Femur (tissue), 1 donor: ENCODE measurements at places on chromosomes 11 and 22.

GRCh38 chr11:114194702-114195101 lies 101.5 kb upstream of the NNMT start:
- DNase-seq = no peak

DNA sequence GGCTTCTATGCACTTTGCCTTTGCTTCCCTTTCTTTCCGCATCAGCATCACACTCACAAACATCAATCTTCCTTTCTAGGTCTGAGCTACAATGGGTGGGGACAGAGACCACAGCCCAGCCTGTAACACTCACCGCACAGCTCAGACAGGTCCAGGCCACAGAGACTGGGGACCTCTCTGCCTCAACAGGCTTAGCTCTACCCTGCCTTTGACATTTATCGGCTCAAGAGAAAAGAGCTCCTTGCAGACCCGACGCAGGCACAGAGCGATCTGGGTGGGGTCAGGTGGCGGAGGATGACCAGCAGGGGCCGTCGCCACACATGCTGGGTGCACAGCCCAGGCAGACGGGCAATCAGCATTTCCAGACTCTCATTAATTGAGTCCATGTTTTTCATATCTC lies 837.3 kb downstream of the TBC1D22A start:
- DNase-seq = no peak

GRCh38 chr22:37229012-37229804 lies 14.9 kb downstream of the RAC2 start:
- no peak for DNase-seq

DNA sequence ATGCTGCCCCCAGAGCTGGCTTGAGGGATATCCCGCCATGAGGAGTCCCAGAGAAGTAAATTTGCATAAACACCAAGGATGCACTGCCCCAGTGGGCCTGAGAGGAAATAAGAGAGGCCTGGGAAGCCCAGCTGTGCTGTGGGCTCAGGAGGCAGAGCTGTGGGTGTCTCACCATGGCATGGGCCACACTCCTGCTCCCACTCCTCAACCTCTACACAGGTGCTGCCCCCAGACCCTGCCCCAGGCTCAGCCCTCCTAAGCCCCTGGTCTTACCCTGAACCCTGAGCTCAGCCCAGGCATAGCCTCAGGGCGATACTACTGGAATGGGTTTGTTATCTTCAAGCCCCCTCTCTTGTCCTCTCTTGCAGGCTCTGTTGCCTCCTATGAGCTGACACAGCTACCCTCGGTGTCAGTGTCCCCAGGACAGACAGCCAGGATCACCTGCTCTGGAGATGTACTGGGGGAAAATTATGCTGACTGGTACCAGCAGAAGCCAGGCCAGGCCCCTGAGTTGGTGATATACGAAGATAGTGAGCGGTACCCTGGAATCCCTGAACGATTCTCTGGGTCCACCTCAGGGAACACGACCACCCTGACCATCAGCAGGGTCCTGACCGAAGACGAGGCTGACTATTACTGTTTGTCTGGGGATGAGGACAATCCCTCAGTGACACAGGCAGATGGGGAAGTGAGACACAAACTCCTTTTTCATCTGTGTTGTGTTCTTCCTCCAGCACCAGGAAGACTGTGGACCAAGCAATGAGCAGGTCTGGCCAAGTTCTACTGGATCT lies 59.9 kb downstream of the GGTLC2 start:
- no peak for DNase-seq

DNA sequence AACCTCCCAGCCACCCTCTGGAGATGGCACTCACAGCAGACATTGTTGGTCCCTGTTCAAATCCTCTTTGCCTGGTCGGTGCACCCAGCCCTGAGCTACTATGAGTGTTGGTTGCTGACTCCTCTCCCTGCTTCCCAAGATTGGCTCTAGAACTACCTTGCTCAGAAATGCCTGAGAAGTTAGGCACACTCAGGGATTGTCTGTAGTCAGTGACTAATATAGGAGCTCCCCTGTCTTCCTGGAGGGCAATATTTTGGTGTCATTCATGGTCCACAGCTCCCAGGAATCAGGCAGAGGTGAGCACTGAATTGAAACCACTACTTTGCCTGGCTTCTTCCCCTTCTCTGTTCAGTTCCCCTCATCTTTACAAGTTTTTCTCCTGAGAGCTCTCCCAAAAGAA lies 325.9 kb downstream of the MIAT start:
- no peak for DNase-seq

- DNase-seq = no peak
Measured at GRCh38 chr11:36565031-36565610, 2.7 kb upstream of the RAG1 start.

DNA sequence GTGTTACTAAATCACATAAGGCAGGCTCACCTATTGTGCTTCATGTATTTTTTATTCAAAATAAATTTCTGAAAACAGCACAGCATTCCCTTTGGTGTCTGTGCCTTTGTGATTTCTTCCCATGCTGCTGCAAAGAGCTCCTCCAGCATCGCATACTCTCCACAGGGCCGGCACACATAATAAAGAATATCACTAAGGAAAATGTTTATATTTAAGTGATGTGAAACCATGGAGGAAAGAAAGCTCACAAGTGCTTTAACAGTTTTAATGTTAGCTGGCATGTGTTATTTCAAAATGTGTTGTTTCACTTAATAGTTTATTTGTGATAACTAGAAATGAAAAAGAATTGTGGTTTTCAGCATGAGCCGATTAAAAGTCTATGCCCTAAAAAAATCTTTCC lies 241.3 kb upstream of the ANO3 start:
- DNase-seq = no peak

- DNase-seq = no peak
Measured at GRCh38 chr11:30879322-30880005, 293.3 kb upstream of the MPPED2 start.

DNA sequence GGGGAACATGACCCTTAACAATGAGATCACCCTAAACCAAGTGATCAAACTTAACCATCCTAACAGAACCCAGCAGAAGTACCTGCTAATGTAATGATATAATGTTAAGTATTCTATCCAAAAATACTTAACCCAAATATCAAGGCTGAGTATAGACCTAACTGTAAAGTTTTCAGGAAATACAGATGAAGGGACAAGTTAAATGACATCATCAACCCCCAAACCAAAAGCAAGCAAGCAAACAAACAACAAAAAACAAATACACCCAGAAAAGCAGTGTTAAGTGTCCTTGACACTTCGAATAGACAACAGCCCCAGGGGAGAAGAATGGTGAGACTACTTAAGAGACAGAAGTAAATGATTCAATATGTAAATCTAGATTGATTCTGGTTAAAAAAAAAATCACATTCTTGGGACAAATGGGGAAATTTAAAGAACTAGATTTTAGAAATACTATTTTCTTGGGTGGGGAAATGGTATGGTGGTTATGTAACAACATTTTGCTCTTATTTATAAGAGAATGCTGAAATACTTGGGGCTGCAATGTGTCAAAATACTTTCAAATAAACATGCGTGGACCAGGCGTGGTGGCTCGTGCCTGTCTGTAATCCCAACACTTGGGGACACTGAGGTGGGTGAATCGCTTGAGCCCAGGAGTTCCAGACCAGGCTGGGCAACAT lies 2.5 kb downstream of the CSTF3 start:
- no peak for DNase-seq

GRCh38 chr11:31499576-31500178 lies 9.7 kb downstream of the IMMP1L start:
- DNase-seq = no peak

- no peak for DNase-seq
Measured at GRCh38 chr22:41582694-41583093, 6.9 kb downstream of the PMM1 start.

DNA sequence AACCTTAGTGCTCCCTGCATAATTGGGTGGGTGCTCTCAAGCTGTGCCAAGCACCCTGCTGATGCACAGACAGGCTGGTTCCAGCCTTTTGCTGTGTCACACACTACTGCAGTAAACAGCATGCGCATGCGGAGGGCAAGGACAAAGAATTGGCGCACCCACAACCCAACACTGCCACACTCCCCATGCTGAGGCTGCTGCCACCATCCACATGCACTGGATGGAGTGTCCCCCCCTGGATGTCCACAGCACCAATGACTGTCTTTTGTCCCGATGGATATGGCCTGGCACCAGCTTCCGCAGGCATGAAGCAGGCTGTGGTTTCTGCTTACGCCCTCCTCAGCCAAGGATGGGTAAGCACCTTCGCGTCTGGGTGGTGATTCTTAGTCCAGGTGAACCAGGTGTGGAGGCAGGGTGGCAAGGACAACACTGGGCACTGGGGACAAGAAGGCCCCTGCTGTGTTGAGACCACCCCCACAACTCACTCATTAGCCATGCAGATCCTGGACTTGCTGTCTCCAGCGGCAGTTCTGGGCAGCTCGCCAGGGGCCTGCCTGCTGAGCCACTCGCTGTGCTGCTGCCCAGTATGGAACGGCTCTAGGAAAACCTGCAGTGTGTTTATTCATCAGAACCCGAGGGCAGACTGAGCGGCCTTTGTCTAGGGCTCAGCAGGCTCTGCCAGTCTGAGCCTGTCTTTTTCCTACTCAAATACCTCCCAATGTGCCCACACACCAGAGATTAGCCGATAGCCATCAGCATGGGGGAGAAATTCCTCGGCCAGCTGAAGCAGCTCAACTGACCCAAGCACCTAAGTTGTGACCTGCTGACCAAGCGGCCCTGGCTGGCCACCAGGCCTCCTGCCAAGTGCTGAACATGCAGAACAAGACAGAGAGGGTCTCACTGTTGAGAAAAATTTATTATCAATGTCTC lies 8.2 kb upstream of the NAP1L4 start:
- peak; percentile 85 for DNase-seq

GRCh38 chr22:24006207-24006913 lies 1.1 kb upstream of the GSTT4 start:
- no peak for DNase-seq

DNA sequence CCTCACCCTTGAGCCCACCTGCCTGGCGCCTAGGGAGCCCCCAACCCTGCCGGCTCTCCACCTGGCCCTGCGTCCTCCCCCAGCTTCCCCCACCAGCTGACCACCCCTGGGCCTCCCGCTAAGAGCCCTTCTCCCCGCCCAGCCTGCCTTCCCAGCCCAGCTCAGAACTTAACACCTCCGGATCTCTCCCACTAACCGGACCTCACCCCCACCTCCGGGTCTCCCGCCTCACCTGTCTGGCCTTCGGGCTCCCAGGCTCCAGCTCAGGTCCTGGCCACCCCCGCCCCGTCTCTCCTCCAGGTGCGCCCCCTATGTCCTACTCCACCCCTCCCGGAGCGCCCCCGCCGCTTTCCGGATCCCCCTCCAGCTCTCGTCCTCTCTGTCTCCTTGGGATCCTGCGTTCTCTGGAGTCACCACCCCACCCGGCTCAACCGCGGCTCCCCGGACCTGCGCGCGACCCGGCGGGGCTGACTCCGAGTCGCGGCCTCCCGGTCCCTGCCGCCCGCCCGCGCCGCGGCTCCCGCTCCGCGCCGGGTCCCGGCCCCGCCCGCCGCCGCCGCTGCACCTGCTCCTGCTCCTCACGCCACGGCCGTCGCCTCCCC lies at the start of gene KCNJ11:
Gene KCNJ11, minus strand, starts transcription at position 51 of the 602 bp plus-strand sequence. CDS start 568 bp downstream, outside the sequence.
- no peak for DNase-seq
